ENCODE measurements at places on chromosomes 12 and 14. TPM values are rescaled to one million over a fixed set of nuclear protein-coding genes. Genes with fewer than 3 reads are reported as not detected.

GRCh38 chr12:79883216-79883615, 51.7 kb downstream of the PPP1R12A start:
- H3K4me3 ChIP-seq: no peak overlapping the region
- peak overlapping the region; percentile 35 for H3K27ac ChIP-seq
- no peaks in the 10 kb centered on the region for H3K27me3 ChIP-seq

Gene TEAD4
- 14.8 TPM for total RNA-seq

Gene STON2
- not detected for total RNA-seq

- peaks cover 79% of the 10 kb centered on the region for H3K4me1 ChIP-seq
- peak overlapping the region; percentile 22 for H3K27ac ChIP-seq
- peaks cover 11% of the 10 kb centered on the region for H3K36me3 ChIP-seq
These were observed 20.5 kb downstream of the ACTN1 start for GRCh38 chr14:68958553-68958952.

DNA sequence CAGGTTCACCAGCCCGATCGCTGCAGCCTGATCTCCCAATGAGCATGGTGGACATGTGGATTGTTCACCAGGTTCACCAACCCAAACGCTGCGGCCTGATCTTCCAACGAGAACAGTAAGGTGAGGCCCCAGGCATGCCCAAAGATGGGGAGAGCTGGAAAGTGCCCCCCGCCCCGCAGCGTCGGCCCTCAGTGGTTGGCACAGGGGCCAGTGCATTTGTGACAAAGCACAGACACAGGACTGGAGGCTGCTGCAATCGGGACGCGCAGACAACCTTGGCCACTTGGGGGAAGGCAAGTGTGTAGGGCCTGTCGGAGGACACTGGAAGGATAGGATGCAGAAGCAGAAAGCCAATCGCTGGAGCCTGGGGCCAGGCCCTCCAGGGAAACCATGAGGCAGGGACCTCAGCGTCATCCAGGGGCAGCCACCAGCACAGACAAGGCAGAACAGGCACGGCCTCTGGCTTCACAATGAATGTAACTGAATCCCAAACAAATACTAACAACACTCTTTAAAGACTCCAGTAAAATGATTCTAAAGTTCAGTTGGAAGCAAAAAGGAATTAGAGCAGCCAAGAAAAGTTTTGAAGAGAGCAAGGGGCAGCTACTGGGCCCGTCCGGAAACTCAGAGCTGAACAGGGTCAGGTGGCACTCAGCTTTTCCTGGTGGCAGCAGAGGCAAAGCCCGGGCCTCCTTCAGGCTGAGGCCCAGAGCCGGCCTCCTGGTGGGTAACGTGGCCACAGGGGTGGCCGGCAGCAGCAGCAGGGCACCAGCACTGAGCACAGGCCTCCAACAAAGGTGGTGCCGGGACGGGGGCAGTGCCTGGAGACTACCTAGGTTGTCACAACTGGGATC, 13.3 kb downstream of the BRF1 start:
- no peaks in the 10 kb centered on the region for H3K27me3 ChIP-seq
- no peak overlapping the region for H3K4me3 ChIP-seq
- no peaks in the 10 kb centered on the region for H3K36me3 ChIP-seq
- no peaks in the 10 kb centered on the region for H3K4me1 ChIP-seq
- no peak for DNase-seq

DNA sequence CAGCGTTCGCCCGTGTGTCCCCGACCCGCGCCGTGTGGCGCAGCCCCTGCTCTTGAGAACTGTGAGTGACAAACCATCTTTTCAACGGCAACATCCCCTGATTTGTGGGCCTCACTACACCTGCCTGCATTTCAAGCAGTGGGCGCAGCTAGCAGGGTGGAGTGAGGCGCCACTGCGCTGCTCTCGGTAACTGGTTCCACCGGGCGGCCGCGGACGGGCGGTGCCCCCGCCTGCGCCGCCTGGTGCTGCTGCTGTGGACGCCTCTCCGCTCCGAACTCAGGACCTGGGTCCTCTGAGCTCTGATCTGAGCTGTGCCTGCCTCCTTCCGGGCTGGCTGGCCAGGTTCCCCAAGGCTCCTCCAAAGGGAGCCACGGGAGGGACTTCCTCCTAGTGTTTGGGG, 5.9 kb upstream of the DEGS2 start:
- DNase-seq: no peak
- no peaks in the 10 kb centered on the region for H3K36me3 ChIP-seq
- H3K4me1 ChIP-seq: peaks cover 5% of the 10 kb centered on the region
- no peak overlapping the region for H3K27ac ChIP-seq

DNA sequence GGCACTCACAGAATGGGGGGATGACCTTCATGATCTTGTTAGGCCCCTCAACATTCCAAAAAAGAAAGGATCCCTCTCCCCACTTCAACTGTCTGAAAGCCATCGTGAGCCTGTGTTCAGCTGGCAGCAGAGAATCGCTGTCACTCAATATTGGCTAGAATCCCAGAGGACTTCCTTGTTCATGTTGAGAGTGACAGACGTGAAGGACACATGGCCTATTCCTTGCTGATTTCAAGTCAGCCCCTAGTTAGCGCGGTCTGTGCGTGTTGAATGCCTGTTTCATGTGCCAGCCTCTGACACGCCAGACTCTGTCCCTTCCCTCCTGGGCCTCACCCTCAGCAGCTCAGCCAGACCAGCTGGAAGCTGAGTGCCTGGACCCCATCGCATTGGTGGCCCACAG, 43.1 kb downstream of the DNAH10 start:
- H3K4me1 ChIP-seq: no peaks in the 10 kb centered on the region
- no peak for DNase-seq
- no peak overlapping the region for H3K27ac ChIP-seq
- no peaks in the 10 kb centered on the region for H3K36me3 ChIP-seq

- no peak for DNase-seq
- H3K36me3 ChIP-seq: no peaks in the 10 kb centered on the region
- no peaks in the 10 kb centered on the region for H3K4me1 ChIP-seq
- no peak overlapping the region for H3K27ac ChIP-seq
- H3K4me3 ChIP-seq: no peak overlapping the region
These were observed 94.3 kb downstream of the RGS6 start for GRCh38 chr14:72026536-72026935.

GRCh38 chr12:115386946-115387345, 703.0 kb upstream of the TBX3 start:
- no peak overlapping the region for H3K4me3 ChIP-seq
- no peaks in the 10 kb centered on the region for H3K4me1 ChIP-seq
- H3K27ac ChIP-seq: no peak overlapping the region
- no peaks in the 10 kb centered on the region for H3K36me3 ChIP-seq
- no peaks in the 10 kb centered on the region for H3K27me3 ChIP-seq

- no peaks in the 10 kb centered on the region for H3K27me3 ChIP-seq
- no peak for DNase-seq
- no peak overlapping the region for H3K27ac ChIP-seq
These were observed 132.1 kb downstream of the SLC5A8 start for GRCh38 chr12:101077791-101078528.

Gene SPRYD3
- total RNA-seq: 48.7 TPM

GRCh38 chr12:83142914-83143313, 456.2 kb downstream of the TMTC2 start:
- no peak overlapping the region for H3K4me3 ChIP-seq
- no peaks in the 10 kb centered on the region for H3K4me1 ChIP-seq
- DNase-seq: no peak
- no peaks in the 10 kb centered on the region for H3K36me3 ChIP-seq

Measured in GM23248 (cell line).